ENCODE measurements at places on chromosomes 3 and 15.
A peak's percentile ranks its signal among the peaks of the same experiment; 100 is the strongest.

GRCh38 chr3:57586778-57587177 is 10.4 kb downstream of the ARF4 start:
- no peak for DNase-seq

- peak; percentile 14 for DNase-seq
These were observed 55.5 kb downstream of the BSN start for GRCh38 chr3:49609815-49610214.

DNA sequence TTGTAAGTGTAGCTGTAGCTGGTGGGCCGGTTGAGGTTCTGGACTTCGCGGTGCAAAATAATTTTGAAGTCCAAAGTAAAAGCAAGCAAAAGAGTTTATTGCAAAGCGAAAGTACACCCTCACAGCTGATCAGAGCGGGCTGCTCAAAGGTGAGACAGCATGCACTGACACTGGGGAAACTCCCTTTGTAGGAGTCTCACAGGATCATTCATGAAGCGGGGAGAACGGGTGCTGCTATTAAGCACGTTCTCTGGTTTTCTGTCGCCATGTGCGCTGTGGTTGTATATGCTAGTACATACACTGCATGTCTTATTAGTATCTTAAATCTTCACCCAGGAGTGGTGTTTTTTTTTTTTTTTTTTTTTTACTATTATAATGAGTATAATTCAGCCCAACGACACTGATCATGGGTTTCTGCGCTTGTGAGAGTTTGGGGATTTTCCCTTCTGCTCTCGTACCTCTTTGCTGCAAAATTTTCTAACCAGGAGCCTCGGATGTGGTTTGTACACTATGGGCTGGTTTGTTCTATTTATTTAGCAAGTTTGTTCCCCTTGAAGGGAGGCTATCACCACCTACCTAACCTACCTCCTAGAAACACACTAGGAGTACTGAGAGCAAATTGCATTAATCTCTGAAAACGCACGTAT is 1.4 kb upstream of the AP4E1 start:
- DNase-seq, result peak; percentile 69

GRCh38 chr15:66783314-66783713 is 81.3 kb downstream of the SMAD6 start:
- DNase-seq, result no peak

DNA sequence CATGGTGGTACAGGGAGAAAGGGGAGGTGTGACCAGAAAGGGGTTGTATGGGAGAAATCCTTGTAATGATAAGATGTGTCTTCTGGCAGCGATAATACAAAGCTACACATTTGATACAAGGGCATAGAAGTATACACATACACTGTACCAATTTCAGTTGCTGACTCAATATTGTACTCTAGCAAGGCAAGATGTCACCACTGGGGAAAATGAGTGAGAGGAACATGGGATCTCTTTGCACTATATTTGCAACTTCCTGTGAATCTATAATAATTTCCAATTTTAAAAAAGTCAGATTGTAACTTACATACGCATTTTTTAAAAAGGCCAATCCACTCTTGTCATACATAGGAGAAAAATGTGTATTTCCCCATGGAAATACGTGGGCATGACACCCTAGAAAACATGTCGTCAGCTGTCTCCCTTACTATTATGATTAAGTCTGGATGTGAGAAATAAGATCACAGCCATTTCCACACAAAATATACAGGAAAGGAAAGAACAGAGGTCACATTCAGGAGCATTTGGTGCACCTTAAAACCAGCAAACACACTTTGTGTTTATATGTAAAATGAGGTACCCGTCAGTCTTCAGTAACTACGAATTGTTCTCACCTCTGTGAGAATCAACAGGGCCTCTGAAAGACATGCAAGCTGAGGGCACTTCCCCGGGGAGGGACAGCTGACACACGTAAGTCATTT is 22.9 kb downstream of the PRR23E start:
- no peak for DNase-seq

DNA sequence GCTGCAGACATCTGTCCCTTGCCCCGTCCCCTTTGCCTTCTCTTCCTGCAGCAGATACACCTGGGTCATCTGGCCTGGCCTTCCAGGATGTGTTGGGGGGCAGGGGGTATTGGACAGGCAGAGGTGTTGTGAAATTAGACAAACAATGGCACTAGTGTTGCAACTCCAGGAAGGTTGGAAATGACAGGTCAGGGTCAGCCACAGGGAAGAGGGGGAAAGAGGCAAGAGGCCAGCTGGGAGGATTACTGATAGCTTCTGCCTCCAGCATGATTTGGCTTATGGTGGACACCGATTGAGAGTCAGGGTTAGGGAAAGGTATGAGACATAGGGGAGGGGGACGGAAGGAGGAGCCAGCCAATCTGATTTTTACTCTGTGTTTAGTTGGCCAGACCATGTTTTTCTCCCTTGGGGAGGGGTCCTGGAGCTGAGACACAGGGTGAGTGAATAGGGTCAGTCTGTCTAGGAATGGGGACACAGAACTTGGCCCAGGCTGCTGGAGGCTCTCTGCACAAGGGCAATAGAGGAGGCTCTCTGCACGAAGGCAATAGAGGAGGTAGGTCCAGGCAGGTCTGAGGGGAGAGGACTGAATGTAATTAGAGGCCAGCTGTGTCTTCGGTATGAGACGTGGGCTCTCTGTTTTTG is 3.4 kb upstream of the ATP2B2 start:
- DNase-seq, result no peak

GRCh38 chr3:120369037-120369467 is 19.9 kb upstream of the LRRC58 start:
- DNase-seq, result no peak

DNA sequence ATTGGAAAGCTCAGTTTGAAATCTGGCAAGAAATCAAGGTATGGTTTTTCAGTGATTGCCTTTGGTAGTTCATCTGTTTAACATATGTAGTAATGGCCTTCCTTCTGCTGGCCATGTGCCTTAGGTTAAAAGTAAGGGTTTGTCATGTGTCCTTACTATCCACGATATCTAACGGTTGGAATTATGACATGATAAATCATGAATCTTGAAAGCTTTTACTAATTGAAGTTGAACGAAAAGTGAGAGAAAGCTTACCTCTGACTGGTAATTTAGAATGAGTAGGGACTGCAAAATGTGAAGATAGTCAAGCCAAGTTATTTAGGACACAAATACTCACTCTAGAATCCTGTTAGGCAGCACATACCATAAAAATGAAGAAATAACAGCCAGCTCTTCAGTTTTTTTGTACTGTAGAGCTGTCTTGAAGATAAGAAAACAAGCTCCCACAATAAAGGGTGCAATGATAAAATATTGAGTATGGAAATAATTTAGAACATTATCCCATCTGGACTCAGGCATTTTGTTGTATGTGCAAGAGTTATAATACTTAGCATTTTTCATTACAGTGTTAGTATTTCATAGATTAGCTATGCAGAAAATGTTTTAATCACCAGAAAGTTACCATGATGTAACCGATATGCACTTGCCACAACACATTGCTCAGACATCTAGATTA is 303.4 kb downstream of the ZNF385D start:
- no peak for DNase-seq

DNA sequence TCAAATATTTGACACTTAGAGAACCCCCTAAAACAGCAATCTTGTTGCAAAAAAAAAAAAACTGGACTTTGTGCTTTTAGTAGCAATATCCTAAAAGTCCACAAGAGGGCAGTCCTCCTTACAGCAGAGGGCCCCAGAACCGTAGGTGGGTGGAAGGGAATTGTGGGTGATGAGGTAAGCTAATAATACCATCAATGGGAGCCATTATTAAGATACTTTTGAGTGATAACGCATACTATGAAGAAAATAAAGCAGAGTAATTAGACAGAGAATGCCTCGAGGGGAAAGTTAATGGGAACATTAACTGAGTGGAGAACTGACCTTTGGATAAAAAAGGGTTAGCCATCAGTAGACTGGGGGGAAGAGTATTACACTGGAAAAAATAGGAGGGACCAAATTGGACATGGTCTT is 229.9 kb downstream of the THRB start:
- DNase-seq, result peak; percentile 12

DNA sequence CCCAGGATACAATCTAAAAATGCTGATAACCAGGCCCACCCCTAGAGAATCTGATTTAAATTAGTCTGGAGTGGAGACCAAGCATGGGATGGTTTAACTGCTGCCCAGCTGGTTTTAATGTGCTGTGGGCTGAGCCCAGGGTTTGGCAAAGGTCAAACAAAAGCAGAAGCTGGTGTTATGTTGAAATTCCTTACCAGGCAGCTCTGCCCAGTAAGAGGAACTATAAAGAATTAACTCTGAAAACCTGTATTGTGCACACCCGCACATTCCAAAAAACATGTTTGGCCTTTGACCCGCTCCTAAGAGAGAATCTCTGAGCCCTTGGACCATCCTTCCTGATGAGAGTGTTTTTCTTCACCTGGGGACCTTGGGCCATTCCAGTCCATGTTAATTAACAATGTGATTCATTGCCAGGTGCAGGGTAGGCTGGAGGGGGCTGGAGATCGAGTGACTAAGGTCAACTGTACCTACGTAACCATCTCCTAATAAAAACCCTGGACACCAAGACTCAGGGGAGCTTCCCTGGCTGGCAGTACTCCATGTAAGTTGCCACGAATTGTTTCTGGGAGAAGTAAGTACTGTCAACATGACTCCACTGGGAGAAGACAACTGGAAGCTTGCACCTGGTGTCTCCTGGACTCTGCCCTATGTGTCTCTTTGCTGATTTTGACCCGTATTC is 10.9 kb downstream of the CCDC13 start:
- no peak for DNase-seq

DNA sequence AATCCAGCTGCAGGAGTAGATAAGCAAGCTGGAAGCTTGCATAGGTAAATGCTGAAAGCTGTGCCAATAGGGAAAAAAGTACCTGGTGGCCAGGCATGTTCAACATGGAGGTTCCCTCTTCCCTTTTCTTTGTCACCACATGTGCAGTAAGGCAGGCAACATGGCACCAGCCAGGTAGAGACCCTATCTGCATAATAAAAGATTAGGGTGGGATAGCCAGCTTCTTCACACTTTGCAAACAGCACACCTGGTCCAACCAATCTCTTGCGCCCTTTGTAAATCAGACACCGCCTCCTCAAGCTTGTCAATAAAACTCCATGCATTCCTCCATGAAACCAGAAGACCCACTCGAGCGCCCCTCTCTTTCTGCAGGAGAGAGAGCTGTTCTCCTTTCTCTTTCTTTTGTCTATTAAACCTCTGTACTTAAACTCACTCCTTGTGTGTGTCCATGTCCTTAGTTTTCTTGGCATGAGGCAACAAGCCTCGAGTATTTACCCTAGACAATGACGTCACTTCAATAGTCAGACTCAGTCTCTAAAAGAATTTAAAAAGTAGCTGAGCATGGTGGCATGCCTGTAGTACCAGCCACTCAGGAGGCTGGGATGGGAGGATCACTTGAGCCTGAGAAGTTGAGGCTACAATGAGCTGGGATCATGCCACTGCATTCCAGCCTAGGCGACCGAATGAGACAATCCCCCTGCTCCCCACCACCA is 256.3 kb downstream of the SCAPER start:
- DNase-seq, result no peak

DNA sequence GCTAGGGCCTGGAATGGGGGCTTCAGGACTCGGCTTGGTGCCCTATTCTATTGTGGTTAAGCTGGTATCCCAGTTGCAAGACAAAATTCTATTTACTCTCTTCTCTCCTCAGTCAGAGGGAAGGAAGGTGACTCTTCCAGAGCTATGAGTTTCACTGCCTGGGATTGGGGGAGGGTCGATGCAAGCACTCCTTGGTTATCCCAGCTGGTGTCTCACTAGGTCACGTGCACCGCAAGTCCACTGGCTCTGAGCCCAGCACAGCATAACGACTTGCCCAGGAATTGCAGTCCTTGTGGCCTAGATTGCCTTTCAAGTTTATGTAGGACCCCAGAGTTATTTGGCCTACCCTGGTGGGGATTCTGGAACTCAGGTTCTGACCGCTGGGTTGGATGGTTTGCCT is 958.8 kb downstream of the IGSF11 start:
- no peak for DNase-seq

GRCh38 chr15:82051664-82052063 is 5.8 kb upstream of the MEX3B start:
- DNase-seq, result no peak

DNA sequence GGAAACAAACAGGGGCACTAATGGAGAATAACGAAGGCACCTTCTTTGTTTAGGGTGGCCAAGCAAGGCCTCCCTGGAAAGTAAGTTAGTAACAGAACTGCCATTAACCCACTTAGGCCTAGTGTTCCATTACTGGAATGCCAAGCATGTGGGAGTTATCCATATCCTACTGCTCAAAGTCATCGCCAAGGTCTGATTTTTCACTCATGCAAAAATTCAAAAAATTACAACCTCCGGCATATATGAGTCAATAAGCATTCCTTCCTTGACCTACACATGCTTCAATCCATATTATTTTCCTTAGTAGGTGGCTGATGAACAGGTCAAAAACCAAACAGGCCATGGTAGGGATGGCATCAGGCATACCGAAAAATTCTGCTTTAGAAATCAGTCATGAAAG is 1097.2 kb downstream of the FHIT start:
- DNase-seq, result no peak

DNA sequence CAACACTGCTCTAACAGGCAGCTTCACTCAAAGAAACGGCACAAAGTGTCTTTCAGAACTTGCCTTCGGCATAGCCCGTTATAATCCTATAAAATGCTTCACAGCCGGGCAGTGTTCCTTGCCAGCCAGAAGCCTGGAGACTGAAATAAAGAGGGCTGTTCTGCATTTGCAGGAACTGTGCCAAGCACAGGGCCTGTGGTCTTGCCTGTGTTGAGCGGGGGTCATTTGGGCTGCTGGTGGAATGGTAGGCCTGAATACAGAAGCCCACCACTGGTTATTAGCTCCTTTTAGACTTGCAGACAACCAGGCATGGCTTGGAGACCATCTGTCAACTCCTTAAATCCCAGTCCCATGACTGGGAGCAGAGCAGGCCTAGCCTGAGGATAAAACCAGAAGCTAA is 4.7 kb upstream of the ARHGEF3 start:
- no peak for DNase-seq

GRCh38 chr3:42843713-42844411 is 31.8 kb downstream of the CYP8B1 start:
- DNase-seq, result no peak

DNA sequence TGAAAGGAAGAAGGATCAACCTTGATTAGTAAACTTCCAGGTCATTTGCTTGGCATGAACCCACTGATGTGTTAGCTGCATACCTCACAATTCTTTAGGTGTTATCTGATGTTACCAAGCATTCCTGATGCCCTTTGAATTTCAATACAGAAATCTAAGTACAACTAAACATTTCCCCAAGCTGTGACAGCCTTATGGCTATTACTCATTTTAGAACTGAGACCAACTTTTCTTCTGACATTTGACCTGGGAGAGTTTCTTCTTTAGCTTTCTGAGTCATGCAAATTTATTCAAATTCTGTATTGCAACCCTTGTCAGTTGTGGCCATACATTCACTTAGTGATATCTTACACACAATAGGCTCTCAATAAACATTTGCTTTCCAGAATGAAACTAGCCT is 124.3 kb downstream of the TIGIT start:
- no peak for DNase-seq
